SK-N-MC (cell line): ENCODE measurements at places on chromosomes 1 and 21.
A peak's percentile ranks its signal among the peaks of the same experiment; 100 is the strongest.

DNA sequence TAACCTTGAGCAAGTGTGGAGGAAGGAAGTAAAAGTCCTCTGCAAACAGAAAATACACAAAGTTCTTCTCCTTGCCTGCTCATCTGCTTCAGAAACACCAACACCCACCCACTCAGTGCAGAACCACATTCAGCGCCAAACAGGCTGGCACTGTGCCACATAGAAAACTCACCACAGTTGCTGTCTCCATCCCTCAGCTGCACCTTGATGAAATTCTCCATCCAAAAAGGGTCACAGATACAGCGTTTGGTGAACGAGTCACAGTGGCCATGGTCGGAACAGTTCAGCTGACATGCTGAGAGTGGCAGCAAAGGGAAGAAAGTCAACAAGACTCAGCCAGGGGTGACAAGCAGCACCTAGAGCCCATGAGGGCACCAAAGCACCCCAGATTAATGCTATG lies 114.5 kb downstream of the KIAA0319L start:
- no peak for DNase-seq

- no peak for DNase-seq
These were observed 19.1 kb upstream of the LYST start for GRCh38 chr1:235885655-235886262.

- DNase-seq, result no peak
These were observed 3.7 kb upstream of the ARHGEF19 start for GRCh38 chr1:16215882-16216753.

DNA sequence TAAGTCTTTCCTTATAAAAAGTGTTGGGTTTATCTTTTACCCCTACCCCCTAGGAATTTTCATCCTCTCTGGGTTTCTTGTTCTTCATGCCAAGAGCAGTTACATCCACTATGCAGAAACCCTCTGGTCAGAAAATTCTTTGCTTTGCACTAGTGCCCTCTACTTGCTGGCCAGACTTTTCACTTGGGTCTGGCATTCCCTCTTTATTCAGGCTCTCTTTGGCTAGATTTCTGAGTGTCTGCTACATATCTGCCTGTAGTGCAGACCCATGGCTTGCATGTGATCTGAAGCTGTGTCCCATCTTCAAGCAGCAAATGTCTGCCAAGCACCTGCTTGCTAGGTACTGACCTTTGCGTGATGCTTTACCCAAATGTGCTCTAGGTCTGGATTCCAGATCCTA lies 237.0 kb downstream of the GPATCH2 start:
- DNase-seq, result no peak

- no peak for DNase-seq
These were observed 13.6 kb downstream of the GRIK3 start for GRCh38 chr1:37020653-37021277.

DNA sequence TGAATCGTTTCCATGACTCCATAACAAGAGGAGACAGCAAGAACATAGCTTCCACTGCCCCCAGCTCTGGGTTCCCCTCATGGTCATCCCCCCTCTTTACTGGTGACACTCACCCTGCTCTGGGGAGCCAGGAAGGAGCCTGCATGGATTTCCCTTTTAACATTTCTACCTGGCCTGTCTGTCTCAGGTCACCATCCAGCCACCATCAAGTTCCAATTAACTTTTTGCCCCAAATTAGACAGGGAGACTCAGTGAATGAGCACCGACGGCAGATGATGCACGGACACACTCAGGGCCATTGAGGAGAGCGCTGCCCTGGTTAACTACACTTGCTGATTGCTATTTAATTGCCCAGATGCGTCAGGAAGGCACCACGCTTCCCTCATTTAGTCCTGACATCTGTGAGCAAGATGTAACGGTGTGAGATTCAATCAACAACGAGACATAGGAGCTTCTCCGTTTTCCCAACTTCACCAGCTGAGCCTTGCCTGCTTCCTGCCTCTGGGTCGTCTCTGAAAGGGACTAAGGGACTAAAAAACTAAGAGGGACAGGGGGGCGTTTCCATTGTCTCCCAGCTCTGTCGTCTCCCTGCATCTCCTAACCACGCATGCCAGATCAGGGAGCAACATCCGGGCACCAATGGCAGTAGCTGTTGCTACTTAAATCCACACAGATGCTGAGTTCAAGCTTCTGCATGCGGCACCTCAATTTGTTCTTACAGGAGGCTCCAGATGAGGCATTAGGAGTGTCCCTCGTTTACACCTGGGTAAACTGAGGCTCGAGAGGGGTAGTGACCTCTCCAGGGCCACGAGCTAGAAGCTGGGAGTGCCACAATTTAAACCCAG lies 426.7 kb downstream of the NPHP4 start:
- no peak for DNase-seq

GRCh38 chr1:172163498-172164215 lies 256.8 kb upstream of the C1orf105 start:
- DNase-seq, result no peak

- DNase-seq, result no peak
These were observed 267.7 kb downstream of the ZNF648 start for GRCh38 chr1:181793831-181794230.

GRCh38 chr1:221712776-221713431 lies 29.0 kb downstream of the DUSP10 start:
- no peak for DNase-seq

GRCh38 chr1:180415236-180415848 lies 87.0 kb downstream of the ACBD6 start:
- no peak for DNase-seq

- no peak for DNase-seq
These were observed 129.0 kb downstream of the GABPA start for GRCh38 chr21:25863747-25864146.

DNA sequence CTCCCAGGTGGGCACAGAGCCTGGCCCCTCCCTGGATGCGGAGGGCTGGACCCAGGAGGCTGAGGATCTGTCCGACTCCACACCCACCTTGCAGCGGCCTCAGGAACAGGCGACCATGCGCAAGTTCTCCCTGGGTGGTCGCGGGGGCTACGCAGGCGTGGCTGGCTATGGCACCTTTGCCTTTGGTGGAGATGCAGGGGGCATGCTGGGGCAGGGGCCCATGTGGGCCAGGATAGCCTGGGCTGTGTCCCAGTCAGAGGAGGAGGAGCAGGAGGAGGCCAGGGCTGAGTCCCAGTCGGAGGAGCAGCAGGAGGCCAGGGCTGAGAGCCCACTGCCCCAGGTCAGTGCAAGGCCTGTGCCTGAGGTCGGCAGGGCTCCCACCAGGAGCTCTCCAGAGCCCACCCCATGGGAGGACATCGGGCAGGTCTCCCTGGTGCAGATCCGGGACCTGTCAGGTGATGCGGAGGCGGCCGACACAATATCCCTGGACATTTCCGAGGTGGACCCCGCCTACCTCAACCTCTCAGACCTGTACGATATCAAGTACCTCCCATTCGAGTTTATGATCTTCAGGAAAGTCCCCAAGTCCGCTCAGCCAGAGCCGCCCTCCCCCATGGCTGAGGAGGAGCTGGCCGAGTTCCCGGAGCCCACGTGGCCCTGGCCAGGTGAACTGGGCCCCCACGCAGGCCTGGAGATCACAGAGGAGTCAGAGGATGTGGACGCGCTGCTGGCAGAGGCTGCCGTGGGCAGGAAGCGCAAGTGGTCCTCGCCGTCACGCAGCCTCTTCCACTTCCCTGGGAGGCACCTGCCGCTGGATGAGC lies 34.2 kb downstream of the TRIM11 start:
- DNase-seq, result no peak

- no peak for DNase-seq
These were observed 106.6 kb downstream of the DUSP10 start for GRCh38 chr1:221635305-221635704.

GRCh38 chr1:165533254-165533653 lies 10.5 kb upstream of the LRRC52 start:
- DNase-seq, result no peak

GRCh38 chr1:161311595-161312181 lies 1.9 kb upstream of the MPZ start:
- no peak for DNase-seq

DNA sequence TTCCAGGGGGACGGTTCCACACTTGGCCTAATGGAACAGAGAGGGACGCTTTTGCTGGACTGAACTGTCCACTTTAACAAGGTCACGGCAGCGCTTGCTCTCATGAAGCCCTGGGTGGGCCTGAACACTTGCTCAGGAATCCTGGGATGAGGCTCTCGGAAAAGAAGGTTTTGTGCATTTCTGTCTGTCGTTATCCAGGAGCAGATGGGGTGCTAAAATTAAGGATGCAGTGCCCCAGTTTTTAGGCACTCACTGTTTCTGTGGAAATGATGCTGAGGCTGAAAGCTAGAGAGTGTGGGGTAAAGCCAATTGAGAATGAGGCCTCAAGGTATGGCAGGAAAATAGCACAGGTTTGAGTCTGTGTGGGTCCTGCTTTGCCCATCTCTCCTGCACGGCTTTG lies 111.0 kb downstream of the DAB1 start:
- DNase-seq, result no peak

- no peak for DNase-seq
These were observed 77.2 kb downstream of the PTPRC start for GRCh38 chr1:198716051-198716450.

GRCh38 chr1:90959352-90960206 lies 62.3 kb downstream of the ZNF644 start:
- DNase-seq, result no peak

DNA sequence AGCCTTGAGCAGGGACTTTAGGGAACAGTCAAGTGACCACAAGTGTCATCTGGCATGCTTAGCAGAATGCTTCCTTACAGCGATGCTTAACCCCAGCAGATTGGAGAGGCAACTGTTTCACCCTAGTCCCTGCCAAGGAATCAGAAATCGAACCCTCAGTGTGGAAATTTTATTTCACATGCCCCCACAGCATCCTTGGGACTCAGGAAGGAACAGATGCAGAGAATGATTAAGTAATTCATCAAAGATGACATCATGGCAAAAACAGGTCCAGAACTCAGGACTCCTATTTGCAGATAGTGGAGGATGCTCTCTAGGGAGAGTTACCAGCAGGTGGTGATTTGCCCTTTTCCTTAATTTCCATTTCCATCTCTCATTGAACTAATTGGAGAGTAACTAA lies 333.0 kb upstream of the KAZN start:
- no peak for DNase-seq

DNA sequence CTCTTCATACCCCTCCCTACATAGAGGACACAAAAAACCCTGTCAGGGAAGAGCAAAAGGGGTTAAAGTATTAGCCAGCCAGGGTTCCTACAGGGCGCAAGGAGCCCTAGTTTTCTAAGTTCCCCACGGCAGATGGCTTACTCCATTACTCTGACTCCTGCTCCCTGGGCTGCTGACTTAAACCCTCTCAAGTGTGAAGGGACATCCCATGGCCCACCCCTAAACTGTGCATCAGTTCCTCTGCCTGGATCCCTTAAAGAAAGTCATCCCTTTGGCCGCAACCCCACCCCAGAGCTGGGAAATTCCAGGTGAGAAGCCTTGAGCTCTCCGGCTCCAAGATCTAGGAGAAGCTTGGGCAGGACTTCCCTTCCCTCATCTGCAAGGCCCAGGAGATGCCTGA lies 236.0 kb downstream of the TOMM20 start:
- no peak for DNase-seq

DNA sequence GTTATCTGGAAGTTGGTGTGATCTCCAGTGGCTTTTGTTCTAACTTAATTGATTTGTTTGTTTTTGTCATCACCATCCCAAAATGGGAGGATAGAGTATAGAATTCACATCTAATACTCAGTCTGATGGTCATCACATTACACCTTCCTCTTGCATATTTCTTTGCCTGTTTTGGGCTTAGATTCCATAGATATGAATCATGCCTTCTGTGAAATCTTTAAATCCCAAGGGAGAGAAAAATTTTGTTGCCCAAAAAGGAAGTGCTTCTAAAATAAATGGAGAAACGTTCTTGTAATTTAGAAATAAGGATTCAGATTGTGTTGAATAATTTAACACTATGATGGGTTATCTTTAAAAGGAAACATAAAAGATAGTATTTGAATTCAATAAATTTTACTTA lies 446.0 kb upstream of the LRRC7 start:
- no peak for DNase-seq

DNA sequence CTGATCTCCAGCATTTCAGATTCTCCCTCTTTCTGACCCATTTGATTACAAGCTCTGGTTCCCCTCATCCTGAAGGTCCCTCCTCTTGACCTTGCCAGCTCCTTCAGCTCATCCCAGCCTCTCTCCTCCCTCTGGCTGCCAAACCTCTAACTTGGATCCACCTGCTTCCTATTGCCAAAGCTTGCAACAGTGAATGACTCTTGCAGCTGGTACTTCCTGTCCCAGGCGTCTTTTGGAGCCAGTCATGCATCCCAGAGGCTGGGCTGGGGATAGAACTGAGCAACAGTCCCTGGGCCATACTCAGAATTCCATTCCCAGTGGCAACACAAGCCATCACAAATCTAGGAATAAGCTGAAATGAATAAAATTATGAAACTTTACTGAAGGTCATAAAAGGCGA lies 27.7 kb upstream of the SPOCD1 start:
- DNase-seq, result no peak

- DNase-seq, result no peak
These were observed 21.4 kb downstream of the KIRREL1 start for GRCh38 chr1:158014731-158015320.

GRCh38 chr21:35521293-35521692 lies 472.2 kb upstream of the RUNX1 start:
- no peak for DNase-seq

DNA sequence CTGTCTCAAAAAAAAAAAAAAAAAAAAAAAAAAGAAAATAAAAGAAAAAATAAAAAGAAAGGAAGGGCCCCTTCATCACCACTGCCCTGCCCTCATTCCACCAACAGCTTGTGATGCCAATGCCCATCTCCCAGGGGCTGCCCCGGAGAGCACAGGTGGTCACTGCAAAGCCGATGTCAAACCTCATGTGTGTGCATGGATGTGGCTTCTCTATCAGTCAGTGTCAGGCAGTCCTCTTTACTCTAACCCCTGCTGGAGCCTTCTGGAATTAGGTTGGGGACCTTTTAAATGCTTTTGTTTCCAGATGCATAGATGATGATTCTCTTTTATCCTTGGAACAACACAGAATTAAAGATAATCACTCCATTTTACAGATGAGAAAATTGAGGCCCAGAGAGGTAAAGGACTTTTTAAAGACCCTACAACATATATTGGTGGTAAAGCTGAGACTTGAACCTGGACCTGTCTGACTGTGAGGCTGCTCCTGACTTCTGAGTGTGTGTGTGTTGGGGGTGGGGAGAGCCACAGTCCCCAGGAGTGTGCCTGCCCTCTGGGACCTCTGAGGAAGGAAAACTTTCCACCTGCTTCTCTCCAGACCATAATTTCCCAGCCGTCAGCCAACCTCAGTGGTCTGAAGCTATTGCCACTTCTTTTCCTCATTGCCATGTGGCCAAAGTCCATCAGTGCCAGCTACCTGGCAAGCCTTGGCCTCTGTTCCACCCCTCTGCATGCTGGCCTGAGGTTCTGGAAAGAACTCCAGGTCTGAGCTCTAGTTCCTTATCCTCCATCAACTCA lies 3.0 kb upstream of the TMEM54 start:
- no peak for DNase-seq

DNA sequence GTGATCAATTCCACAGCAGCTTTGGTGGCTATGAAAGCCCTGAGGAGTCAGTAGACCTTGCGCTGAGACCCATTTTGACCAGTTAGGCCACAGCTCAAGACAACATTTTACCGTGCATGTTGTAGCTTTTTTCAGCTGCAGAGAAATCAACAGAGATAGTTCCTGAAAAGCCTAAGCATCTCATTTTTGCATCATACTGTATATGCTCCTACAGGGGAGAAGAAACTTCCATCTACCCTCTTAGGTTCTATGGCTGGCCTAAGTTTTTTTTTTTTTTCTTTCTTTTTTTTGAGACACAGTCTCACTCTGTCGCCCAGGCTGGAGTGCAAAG lies 24.8 kb upstream of the EYA3 start:
- DNase-seq, result no peak

- no peak for DNase-seq
These were observed 12.8 kb upstream of the MIXL1 start for GRCh38 chr1:226210571-226211176.

GRCh38 chr1:37267111-37267835 lies 207.1 kb upstream of the ZC3H12A start:
- DNase-seq, result peak; percentile 10
